ENCODE measurements at places on chromosomes 4 and X.

- H3K4me1 ChIP-seq, result peaks cover 5% of the 10 kb centered on the region
- no peak for DNase-seq
- no peak overlapping the region for H3K27ac ChIP-seq
- H3K36me3 ChIP-seq, result no peaks in the 10 kb centered on the region
- peaks cover 10% of the 10 kb centered on the region for H3K27me3 ChIP-seq
- H3K4me3 ChIP-seq, result no peak overlapping the region
Measured at GRCh38 chr4:164734484-164734883, 19.4 kb upstream of the SMIM31 start.

- no peak for DNase-seq
- no peaks in the 10 kb centered on the region for H3K27me3 ChIP-seq
- no peak overlapping the region for H3K4me3 ChIP-seq
- peaks cover 15% of the 10 kb centered on the region for H3K36me3 ChIP-seq
Measured at GRCh38 chr4:8709729-8710360, 117.3 kb downstream of the CPZ start.

- no peak overlapping the region for H3K4me3 ChIP-seq
- no peak overlapping the region for H3K27ac ChIP-seq
- H3K4me1 ChIP-seq, result peaks cover 2% of the 10 kb centered on the region
- peaks cover 24% of the 10 kb centered on the region for H3K27me3 ChIP-seq
- DNase-seq, result no peak
Measured at GRCh38 chr4:24801136-24801855, 5.9 kb downstream of the SOD3 start.

DNA sequence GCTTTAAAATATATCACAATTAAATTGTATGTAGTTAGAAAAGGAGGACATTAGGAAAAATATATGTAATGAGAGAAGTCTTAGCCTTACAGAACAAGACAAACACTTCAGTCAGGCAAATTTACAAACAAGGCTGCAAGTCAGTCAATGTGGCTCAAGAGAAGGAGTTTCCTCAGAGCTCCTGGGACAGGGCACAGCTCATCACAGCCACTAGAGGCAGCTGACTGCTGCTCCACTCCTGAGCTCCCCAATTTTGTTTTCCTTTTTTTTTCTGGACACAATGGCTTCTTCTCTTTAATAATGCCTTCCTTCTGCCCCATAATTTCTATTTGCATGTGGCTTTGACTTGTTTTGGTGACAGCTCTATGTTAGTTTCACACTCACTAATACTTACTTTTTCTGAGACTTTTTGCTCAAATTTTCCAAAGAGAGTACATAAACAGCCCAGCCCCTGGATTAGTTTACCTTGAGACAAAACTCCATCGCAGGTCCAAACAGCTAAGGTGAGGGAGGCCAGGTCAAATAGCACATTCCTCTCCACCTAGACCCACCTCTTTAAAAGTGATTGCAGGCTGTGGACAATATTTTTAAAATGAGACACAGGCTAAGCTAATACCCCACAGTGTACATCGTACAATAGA lies 850.4 kb upstream of the FRG1 start:
- H3K27ac ChIP-seq, result no peak overlapping the region
- DNase-seq, result no peak

DNA sequence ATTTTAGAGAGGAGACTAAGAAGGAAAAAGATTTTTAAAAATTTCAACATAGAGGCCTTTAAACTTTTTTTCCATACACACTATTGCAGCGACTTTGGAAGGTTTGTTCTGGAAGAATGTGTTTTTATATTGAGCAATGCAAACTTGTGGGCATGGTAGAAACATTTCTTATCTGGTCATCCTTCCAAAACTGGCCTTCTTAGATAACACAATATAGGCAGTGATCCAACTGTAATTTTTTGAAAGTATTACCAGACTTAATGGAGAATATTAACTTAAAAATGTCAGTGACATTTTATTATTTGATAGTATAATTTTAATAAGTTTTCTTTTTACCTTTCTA lies 25.6 kb downstream of the FHDC1 start:
- no peak for DNase-seq
- no peak overlapping the region for H3K4me3 ChIP-seq
- H3K4me1 ChIP-seq, result no peaks in the 10 kb centered on the region
- H3K27ac ChIP-seq, result no peak overlapping the region
- H3K36me3 ChIP-seq, result no peaks in the 10 kb centered on the region

DNA sequence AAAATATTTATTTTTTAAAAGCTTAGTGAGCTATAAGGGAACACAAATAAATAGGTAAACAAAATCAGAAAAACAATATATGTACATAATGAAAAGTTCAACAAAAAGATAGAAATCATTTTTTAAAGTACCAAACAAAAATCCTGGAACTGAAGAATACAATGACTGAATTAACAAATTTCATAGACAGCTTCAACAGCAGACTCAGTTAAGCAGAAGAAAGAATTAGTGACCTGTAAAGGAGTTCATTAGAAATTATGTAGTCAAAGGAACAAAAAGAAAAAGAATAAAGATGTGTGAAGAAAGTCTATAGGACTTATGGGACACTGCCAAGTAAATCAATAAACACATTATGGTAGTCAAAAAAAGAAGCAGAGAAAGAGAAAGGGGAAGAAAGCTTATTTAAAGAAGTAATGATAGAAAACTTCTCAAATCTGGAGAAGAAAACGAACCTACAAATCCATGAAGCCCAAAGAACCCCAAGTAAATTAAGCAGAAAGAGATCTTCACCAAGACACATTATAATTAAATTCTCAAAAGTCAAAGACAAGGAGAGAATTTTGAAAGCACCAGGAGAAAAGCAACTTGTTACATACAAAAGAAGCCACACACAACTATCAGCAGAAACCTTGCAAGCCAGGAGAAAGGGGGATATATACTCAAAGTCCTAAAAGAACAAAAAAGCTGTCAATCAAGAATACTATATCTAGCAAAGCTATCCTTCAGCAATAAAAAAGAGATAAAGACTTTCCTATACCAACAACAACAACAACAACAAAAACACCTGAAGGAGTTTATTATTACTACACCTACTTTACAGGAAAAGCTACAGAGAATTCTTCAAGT lies 338.9 kb downstream of the PTTG2 start:
- no peak overlapping the region for H3K4me3 ChIP-seq
- no peaks in the 10 kb centered on the region for H3K4me1 ChIP-seq
- no peak overlapping the region for H3K27ac ChIP-seq

Data from naive thymus-derived CD8-positive, alpha-beta T cell (primary cell).